NCI-H1092 treated with DMSO at 0.1 percent for 48 hours (cell line): ENCODE measurements at places on chromosomes 3 and 15.

DNA sequence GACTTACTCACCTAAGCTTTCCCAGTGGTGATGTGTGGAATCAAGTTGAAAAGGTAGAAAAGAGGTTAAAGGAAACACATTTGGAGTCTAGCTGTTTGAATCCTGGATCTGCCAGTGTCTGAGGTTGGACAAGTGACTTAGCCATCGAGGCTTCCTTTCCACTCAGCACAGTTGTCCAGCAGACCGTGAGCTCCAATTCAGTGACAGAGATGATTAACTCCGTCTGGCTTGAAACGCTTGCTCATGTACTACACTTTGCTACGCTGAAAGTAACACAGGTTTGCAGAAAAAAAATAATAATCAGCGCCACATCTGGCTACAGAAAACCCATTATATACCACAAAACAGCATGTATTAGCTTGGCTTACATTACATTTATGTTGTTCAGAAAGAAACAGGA, 364.9 kb upstream of the MCTP2 start:
- no peak for DNase-seq

GRCh38 chr3:54928046-54928770, at the start of gene LRTM1:
Gene LRTM1 (minus strand): TSS chr3:54928059. CDS start chr3:54927911, 148 bp downstream.
- DNase-seq = no peak

GRCh38 chr3:44905446-44906157, 31.2 kb downstream of the TGM4 start:
- no peak for DNase-seq

- no peak for DNase-seq
Measured at GRCh38 chr3:190560013-190560895, 46.4 kb downstream of the IL1RAP start.

DNA sequence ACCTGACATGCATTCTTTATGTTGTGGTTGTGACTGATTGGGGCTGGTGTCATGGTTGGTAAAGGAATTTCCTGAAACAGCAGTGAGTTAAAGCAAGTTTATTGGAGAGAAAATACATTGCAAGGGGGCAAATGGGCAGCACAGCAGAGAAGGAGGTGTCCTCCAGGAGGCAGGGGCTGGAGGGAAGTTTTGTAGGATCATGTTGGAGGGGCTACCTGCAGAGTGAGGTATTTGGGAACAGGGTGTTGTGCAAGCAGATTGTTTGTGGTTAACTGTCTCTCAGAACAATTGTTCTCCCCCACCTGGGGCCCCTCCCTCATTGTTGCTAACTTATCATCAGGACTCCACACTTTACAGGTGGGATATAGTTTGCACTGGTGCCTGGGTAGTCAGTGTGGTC, 196.0 kb downstream of the NSUN3 start:
- no peak for DNase-seq

DNA sequence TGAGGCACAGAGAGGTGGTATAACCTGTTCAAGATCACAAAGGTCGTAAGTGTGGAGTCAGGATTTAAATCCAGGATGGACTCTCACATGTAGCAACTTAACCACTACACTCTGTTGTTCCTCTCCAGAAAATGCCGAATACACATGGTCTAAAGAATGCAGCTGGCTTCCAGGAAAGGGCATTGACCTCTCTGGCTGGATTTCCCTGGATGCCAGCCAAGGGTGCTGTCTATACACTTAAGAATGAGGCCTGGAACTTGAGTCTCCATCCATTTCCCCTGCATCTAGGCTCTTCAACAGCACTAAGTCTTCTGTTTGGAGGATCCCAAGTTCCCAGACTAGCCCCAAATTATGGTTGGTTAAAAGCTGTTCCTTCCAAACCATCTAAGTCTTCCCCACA, 60.5 kb downstream of the CERS3 start:
- no peak for DNase-seq

DNA sequence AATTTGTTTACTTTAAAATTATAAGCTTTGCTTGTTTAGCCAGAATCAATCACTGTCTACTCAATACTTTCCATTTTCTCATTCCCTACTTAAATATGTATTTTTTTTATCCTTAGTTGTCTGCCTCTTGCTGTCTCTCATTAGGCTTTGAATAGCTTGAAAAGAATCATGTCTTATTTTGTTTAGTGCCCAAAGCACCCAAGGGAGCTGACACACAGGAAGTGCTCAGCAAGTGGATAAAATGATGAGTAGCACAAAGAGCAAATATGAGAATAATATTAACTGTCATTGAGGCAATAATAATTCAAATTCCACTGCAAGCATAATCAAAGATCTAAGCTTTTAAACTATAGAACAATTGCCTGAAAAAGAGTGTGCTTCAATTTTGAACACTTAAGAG, 19.0 kb upstream of the IL1RAP start:
- DNase-seq = no peak

DNA sequence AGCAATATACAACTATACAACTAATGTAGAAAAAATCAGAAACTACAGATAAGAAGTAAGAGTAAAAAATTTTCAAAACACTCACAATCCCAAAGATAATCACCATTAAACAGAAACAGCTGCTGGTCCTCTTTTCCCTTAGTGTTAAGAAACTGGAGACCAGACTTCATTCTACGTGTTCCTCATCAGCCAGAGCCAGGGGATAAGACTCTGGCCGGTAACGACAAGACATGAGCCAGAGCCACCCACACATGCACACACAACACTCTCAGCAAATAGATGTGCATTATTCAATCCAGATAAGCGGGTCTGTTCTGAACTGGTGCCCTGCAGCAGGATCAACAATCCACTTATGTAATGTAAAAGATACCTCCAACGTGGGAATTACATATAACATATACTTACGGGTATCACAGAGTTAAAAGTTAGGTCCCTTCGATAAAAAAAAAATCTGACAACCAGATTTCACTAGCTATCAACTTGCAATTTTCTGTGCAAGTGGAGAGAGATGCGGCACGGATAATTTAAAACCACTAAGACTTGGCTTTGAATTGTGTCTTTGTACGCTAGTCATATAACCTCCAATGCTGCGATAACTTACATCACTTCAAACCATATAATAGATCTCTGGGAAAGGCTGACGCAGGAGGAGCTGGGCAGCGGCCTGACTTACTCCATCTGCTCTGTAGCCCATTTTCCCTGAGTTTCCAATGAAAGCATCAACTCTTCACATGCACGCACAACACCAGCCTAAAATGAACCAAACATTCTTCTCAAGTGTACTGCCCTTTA, 17.8 kb downstream of the PRICKLE2 start:
- no peak for DNase-seq

- peak; percentile 93 for DNase-seq
Measured at GRCh38 chr15:92820236-92821021, 79.7 kb upstream of the CHD2 start.

DNA sequence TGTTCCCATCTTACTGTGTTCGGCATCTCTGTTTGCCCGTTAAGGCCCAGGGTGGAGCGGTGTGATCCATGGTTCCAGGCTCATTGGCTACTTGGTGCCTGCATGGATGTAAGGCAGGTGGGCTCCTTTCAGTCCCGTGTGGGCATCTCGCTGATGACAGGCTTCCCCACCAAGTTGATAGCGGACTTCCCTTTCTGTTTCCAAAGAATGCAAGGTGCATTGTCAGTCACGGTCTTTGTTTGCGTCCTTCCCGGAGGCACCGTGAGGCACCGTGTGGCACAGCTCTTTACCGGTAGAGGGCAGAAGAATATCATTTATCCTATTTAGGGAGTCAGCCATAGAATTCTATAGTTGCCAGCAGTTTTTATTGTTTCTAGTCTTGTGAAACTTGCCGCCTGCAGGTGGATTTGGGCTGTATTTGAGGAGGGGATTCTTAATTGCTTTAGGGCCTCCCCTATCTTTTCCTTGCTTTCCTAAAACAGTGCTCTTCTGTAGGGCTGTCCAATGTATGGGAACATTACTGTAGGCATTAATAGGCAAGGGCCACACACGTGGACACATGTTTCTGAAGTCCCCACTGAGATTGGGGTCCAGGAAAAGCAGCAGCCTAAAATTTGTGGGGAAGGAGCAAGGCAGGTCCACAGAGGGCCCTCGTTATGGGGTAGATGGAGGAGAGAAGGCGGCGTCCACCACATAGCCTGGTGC, 244.1 kb downstream of the SLCO3A1 start:
- peak; percentile 38 for DNase-seq

GRCh38 chr3:125067225-125067624, 11.4 kb upstream of the HEG1 start:
- no peak for DNase-seq

GRCh38 chr3:57164217-57164656, 916 bp downstream of the IL17RD start:
- peak; percentile 8 for DNase-seq

DNA sequence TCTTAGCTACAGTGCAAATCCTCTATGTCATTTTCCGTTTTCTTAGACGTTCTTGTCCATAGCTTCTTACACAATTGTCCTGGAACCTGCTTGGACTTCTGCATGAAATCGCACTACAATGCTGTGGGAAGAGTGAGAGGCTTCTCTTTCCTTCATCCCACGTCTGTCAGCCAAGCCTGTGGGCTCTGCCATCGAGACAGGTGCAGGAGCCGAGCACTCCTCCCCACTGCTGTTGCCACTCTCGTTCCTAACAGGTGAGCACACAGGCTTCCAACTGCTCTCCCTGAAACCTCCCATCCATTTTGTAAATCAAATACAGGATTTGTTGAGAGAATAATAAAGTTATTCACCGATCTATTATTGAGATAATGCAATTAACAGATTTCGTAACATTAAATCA, 23.5 kb downstream of the ZXDC start:
- no peak for DNase-seq

DNA sequence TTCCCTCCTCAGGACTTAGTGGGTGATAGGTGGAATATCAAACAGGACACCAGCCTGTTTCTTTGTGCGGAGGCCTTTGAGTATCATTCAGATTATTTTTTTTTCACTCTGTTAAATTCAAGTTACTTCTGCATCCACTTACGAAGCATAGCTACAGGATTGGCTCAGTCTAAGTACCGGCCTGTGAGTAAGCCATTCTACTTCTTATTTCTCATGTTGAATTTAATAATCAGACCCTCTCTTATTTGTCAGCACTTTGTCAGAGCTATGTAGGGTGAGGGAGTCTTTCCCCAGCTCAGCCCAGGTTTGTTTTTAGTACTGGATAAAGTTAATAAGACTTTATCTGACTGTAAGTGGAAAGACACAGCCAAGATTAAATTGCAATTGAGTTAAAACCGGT, 54.7 kb downstream of the ITPR1 start:
- DNase-seq = no peak

- peak; percentile 13 for DNase-seq
Measured at GRCh38 chr3:64638981-64639481, 48.8 kb downstream of the ADAMTS9 start.

GRCh38 chr3:120280026-120280425, 5.0 kb downstream of the GPR156 start:
- DNase-seq = no peak

- no peak for DNase-seq
Measured at GRCh38 chr15:51093839-51094605, 684 bp downstream of the TNFAIP8L3 start.

DNA sequence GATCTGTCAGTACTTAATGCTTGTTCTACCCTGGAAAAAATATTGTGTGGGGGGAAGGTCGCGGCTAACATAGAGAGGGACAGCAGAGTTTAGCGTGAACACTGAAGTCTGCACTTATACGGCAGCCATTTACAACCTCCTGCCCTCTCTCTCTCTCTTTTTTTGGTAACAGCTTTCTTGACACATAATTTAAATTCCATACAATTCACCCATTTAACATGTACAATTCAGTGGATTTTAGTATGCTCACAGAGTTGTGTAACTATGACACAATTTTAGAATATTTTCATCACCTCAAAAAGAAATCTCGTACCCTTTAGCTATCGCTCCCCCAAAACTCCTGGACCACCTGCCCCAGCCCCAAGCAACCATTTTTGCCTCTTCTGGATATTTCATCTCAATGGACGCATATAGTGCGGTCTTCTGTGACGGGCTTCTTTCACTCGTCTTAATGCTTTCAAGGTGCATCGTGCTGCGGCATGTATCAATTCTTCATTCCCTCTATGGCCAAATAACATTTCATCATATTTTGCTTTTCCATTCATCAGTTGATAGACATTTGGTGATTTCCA, 141.8 kb downstream of the XXYLT1 start:
- no peak for DNase-seq

DNA sequence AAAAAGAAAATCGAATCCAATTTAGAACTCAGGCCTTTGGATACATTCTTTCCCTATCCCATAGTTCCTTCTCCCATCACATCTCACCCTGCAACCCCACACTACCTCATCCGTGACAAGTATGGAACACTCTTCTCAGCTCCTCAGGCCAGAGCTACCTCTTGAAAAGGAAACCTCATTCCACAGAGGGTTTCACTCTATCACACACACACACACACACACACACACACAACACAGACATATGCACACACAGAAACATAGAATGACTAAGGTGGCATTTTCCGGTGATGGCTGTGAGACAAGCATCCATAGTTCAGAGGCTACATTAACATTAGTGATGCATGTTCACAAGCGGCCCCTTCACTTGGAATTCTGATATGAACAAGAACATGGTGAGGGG, 122.0 kb upstream of the HES1 start:
- DNase-seq = no peak

- no peak for DNase-seq
Measured at GRCh38 chr3:69420781-69421520, 35.1 kb upstream of the FRMD4B start.

DNA sequence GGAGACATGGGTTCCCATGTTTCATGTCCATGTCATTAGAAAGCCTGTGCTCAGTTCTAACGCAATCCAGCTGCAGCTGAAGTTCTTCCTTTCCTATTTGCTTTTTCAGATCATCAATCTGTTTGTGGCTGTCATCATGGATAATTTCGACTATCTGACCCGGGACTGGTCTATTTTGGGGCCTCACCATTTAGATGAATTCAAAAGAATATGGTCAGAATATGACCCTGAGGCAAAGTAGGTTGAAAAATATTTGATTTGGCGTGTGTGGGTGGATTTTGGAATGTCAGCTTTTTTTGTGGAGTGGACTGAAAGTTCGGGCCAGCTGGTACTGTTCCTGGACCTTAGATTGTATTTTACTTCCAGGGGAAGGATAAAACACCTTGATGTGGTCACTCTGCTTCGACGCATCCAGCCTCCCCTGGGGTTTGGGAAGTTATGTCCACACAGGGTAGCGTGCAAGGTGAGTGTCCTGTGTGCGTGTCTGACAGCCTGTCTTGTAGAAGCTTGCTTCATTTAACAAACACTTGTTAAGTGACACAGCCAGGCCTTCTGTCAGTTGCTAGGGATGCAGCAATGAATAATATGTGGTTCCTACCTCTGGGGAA, 69.6 kb downstream of the CHDH start:
- DNase-seq = no peak

DNA sequence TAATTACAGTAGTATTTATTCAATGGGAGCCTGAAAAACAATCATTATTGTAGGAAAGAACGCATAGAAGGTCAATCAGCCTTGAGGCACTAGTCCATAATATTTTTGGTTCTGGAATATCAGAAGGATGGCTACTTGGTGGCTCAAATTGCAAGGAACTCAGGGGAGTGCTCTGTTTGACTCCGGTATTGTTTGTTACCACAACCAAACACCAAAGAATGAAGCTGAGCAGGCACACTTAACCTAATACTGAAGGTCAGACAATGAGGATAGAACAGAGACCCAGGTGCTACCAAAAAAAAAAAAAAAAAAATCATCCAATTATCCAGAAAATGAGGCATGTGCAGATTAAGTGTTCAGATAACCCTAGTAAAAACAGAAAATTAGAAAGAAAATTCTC, 11.1 kb upstream of the SATB1 start:
- DNase-seq = no peak

- DNase-seq = no peak
Measured at GRCh38 chr3:106421426-106421825, 552.6 kb upstream of the CBLB start.

- no peak for DNase-seq
Measured at GRCh38 chr15:59229015-59229414, 22.4 kb downstream of the LDHAL6B start.

GRCh38 chr3:67515778-67516177, 138.6 kb downstream of the SUCLG2 start:
- no peak for DNase-seq
